ENCODE measurements at places on chromosomes 6 and 20.

GRCh38 chr20:15708984-15709598, 864.2 kb downstream of the KIF16B start:
- DNase-seq, result peak; percentile 2

GRCh38 chr6:45112711-45113110, 215.4 kb upstream of the RUNX2 start:
- DNase-seq, result no peak

DNA sequence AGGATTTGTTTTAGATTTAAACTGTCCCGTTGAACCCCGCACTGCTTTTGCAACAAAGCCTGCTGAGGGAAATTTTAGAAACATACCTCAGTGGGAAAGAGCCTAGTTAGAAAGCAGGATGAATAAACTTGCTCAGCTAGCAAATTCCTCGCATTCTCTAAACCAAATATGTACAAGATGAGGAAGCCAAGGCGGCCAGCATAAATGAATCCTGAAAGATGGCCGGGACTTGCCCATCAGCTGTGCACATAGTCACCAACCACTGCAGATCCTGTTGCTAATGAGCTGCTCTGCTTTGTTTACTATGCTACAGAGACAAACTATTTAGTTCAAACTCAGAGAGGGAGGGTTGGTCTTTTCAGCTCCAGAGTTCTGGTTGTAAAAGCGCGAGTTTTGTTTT, 49.0 kb downstream of the TMEM170B start:
- no peak for DNase-seq

DNA sequence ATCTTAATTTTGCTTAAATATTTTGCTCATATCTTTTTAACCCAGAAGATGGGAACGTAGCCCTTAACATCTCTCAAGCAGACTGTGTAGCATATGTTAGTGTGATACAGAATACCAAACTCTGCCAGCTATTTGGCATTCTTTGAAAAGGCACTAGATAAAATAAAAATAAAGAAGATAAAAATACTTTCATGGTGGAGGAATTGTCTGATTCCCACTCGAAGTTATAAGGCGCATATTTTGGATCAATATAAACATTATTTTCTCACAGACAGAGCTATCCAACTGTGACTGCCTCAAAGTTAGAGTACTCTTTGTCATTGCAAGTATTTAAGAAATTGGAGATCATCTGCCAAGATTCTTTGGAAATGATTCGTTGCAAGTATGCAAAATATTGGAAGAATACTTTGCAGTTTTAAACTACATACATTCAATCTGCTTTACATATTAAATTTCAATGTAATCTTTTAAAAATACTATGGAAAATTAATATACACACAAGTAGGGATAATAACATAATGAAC, 10.8 kb upstream of the EEF1E1 start:
- DNase-seq, result no peak

GRCh38 chr20:61044499-61044898, 207.6 kb upstream of the CDH4 start:
- DNase-seq, result no peak

DNA sequence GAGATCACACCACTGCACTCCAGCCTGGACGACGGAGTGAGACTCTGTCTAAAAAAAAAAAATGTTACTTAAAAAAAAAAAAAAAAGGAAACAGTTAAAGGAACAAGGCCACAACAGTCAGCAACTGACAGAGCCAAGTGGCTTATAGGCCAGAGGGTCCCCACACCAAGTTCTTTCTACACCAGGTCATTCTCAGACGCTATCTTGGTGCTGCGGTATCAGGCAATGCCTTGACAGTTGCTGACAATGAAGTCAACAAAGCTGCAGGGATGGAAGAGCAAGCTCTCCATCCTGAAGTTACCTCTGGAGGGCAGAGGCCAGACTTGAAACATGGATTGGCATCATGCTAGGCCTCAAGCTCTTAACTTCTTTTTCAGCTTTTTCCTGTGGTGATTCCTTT, 31.9 kb downstream of the COMMD7 start:
- DNase-seq, result no peak

GRCh38 chr6:37838219-37838921, 18.8 kb downstream of the ZFAND3 start:
- DNase-seq, result no peak

DNA sequence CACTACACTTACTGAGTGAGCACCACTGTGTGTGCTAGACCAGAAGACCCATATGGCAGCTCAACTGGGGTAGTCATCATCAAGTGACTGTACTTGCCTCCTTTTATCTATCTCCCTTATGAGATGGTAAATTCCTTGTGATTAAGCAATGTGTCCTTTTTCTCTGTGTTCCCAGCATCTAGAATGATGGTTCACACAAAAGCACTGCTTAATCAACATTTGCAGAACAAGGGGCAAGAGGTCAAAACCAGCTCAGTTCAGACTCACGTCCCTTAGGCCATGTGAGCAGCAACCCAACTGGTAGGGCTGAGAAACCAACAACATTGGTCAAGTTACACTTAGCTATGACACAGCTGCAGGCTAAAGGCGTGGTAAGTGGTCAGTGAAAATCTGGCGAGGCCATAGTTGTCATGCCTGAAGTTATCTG, 10.0 kb downstream of the TRAM2 start:
- DNase-seq, result no peak

- DNase-seq, result no peak
Observed at GRCh38 chr6:11835065-11835464, 56.5 kb upstream of the ADTRP start.

DNA sequence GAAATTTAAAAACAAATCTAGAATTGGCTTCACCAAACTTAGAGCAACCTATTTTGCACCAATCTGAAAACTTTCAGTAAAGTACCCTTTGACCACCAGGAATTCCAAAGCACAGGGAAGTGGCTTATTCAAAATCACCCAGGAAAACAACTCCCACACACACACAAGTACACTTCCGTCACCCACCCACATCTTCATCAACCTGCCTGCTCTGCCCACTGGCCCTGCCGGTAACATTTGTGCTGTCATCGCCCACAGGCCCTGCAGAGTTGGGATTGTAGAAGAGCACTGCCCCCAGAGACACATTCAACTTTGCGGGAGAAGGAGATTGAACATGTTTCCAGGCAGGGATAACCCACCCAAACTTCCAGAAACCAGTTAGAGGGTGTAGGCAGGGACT, 19.3 kb upstream of the SCML4 start:
- no peak for DNase-seq

GRCh38 chr6:167731216-167731615, 95.5 kb upstream of the AFDN start:
- DNase-seq, result no peak

DNA sequence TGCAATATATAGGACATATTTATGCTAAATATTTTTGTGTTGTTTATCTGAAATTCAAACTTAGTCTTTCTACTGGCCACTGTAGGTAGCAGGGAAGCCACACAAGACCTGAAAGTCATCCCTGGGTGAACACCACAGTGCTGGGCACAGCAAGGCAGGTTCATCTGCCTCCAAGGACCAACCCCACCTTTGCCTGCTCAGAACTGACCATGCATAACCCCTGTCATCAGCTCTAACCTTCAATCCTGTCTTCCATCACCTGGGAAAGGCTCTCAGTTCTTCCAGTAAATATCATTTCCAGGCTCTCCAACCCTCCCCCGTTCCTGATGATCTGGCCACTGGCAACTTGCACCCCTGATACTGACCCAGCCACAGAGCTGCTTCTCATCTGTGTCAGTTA, 32.7 kb upstream of the CST7 start:
- no peak for DNase-seq

GRCh38 chr20:23200413-23200812, 114.3 kb upstream of the CD93 start:
- DNase-seq, result no peak

Data from hematopoietic multipotent progenitor cell treated with erythropoietin and hydrocortisone succinate and interleukin-3 and kit ligand, for 15 days (in vitro differentiated cells).